ENCODE measurements at places on chromosomes 1 and 21.

DNA sequence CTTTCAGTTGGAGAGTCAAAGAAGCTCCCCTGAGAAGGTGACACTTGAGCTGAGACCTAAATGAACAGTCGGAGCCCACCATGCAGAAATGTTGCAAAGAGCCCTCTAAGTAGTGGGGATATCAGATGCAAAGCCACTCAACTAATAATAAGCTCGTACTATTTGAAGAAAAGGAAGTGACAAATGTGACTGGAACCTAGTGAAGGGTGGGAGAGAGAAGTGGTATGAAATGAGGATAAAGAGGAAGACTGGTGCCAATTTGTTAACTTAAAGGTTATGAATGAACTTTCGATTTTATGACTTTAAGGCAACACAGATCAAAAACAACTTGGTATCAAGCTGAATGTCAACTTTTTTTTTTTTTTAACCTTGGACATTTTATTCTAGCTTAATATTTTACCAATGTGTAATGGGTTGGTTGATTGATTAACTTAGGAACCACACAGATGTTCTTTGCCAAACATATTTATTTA lies 14.7 kb downstream of the LYPLAL1 start:
- peak; percentile 43 for DNase-seq

DNA sequence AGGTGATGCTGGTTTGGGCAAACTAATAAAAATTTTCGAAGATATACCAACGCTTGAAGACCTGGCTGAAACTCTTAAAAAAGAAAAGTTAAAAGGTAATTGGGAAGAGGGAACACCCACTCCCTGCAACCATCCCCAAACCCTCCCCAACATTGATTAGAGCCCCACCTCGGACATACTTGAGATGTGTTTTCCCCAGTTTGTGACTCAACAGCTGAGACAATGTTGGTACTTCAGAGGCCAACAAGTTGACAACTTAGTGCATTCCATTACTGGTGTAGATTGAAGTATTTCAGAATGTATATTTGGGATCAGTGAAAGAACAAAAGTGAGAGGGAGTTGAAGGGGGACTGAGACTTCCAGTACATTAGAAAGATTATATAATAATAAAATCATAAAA lies 5.1 kb downstream of the IFI16 start:
- DNase-seq: no peak

DNA sequence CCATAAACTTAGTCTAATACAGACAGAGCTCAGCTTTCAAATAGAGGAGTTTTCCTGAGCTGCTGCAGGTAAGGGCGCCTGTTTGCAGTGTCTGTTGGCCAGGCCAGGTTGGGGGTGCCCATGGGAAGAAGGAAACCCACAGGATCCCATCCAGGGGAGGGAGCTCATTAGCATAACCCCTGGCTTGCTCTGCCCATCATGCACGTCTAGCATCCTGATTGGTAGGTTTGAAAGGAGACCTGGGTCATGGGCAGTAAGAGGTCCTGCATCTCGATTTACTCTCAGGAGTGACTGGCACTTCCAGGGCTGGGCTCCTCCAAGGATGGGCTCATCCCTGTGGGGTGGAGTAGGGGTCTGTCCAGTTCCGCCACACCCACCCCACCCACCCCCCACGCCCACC lies 103.7 kb upstream of the CLDN14 start:
- DNase-seq: no peak

DNA sequence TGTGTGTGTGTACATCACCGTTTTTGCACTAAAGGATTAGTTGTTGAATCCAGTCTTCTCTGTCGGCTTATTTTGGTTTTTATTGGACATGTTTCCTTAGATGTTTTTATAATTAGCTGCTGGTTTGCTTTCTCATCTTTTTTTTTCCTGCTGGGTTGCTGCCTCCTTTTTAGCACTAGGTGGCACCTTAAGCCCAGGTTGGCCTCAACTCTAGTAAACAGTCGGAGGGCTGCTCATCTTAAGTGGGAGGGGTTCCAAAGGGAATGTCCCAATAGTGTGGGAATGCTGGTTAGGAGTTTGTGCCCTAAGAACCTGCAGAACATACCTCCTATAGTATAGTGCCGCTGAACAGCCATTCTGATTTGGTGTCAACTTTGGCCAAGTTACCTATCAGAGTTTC lies 570.1 kb upstream of the CXADR start:
- no peak for DNase-seq

DNA sequence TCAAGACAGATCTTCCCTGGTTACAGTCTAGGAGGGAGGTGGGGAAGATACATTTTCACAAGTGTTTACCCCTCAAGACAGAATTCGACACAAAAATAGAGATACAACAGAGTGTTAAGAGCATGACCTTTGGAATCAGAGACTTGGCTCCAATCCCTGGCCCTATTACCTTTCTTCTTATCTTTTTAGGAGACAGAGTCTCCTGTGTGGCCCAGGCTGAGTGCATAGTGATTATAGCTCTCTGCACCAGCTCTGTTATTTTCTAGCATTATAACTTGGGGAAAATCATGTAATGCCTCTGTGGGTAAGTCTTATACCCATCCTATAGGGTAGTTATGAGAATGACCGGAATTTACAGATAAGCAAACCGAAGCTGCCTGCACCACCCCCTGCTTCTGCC lies 9.8 kb downstream of the NIPAL3 start:
- DNase-seq: no peak

- no peak for DNase-seq
Observed at GRCh38 chr21:36576441-36576840, 96.5 kb upstream of the CLDN14 start.

DNA sequence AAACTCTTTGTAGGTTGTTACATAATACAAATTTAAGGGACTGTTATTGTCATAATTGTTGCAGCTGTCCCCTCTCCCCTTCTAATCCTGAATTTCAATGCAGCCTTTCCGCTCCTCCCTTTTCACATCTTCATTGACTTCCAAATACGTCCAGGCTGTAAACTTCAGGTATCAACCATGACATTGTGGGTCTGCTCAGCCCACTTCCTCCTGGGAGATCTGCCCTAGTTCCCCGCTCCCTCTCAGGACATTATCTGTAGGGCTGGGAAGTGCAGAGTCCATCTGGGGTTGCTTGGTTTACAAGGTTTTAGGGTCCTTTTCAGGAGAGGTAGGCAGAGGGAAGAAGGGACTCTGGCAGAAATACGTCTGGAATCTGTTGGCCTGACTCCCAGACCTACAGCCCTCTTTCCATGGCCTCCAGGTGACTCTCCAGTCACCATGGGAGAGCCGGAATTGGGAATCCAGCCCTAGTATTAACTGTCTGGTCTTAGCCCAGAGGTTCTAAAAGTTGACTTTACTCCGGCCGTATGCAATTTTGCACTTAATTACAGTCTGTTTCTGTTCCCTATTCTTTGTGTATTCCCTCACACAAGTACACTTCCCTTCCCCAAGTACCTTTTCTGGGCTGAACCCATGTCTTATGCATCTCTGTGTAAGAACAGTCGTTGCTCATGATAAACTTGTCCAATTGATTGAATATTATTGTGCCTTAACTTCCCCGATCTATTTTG lies 4.7 kb upstream of the DENND2D start:
- peak; percentile 39 for DNase-seq

- no peak for DNase-seq
Observed at GRCh38 chr21:44628707-44629391, 2.0 kb downstream of the KRTAP10-9 start.

DNA sequence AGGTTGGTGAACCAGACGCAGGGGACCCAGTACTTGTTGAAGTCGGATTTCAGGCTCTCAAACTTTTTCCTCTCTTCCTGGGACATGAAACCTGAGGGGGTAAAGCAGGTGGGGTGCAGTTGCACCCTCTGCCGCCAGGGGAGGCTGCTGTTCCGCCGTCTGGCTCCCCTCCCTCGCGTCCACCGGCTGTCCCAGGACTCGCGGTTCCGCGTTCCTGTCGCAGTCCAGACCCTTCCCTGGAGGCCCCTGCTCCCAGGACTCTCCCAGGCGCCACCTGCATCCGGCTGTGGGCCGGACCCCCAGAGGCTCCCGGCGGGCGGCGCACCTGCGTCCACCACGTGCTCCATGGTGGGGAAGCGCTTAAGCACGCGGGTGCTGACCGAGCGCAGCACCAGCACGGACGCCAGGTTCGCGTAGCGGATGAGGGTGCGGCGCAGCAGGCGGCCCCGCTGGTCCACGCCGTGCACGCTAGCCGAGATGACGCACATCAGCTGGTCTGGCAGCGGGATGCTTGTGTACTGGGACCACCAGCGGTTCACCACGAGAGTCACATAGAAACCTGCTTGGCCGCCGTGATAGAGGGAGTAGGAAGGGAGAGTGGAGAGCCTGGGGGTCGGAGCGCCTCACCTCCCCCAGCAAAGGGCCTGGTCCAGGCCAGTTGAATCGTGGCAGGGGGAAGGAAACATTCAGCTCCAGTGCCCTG lies 1.7 kb downstream of the BEST4 start:
- peak; percentile 84 for DNase-seq

DNA sequence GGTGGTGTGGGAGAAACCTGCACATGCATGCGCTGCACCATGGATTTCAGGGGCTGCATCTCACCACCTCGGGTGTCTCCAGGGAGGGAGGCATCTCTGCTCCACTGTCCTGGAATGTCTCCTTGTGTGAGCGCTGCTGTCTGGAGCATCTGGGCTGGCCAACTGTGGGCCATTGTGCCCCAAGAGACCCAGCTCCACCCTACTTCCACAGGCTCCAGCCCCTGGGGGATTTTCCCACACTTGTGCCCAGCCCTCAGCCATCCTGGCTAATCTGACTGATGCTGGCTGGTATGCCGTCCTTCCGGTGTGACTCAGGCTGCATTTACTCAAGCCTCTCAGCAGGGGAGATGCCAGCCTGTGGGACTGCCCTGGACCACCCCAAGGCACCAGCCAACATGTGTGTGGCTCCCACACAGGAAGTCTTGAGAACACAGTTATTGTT lies 62.0 kb downstream of the TRIM11 start:
- DNase-seq: peak; percentile 1

- DNase-seq: no peak
Observed at GRCh38 chr1:97820470-97821188, 100.2 kb downstream of the DPYD start.

DNA sequence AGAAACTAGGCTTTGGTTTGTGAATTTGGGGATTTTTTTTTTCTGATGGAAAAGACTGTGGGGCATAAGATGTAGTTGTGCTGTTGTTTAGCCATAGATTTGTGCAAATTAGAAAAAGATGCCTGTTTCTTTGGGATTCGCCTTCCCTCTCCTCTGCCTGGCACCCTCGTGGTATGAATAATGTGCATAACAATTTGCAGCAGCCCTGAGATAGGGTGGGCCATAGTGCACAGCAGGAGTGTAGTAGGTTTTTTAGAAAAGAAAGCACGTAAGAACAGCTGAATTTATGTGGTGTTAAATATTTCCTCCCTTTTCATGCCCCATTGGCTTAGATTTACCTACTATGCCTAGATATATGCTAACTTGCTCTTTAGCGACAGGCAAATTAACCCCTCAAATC lies 158.9 kb downstream of the PTGER3 start:
- no peak for DNase-seq

- DNase-seq: no peak
Observed at GRCh38 chr1:224058303-224058702, 55.6 kb upstream of the FBXO28 start.

DNA sequence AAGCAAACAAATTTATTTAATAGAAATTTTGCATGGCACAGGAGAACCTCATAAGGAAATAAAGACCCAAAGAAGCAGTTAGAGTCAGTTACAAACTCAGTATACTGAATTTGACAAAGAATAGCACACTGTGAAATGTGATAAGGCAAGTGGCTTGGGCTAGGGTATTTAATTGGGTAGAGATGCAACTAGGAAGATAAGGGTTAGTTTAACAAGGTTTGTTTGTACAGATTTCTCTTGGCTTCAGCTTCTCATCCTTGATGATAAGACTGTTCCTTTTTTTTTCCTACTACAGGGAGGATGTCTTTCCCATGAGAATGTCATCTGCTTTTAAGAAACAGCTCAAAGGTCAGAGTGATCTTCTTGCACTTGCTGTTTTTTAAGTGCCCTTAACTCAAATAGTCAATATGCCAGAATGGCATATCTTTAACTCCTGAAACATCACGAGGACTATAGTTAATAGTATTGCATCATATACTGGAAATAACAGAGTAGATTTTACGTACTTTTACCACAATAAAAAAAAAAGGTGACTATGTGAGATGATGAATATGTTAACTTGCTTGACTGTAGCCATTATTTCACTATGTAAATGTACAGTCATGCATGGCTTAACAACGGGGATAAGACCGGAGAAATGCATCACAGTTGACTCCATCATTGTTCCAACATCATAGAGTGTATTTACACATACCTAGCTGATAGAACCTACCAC lies 9.2 kb upstream of the TRAF3IP3 start:
- DNase-seq: no peak

DNA sequence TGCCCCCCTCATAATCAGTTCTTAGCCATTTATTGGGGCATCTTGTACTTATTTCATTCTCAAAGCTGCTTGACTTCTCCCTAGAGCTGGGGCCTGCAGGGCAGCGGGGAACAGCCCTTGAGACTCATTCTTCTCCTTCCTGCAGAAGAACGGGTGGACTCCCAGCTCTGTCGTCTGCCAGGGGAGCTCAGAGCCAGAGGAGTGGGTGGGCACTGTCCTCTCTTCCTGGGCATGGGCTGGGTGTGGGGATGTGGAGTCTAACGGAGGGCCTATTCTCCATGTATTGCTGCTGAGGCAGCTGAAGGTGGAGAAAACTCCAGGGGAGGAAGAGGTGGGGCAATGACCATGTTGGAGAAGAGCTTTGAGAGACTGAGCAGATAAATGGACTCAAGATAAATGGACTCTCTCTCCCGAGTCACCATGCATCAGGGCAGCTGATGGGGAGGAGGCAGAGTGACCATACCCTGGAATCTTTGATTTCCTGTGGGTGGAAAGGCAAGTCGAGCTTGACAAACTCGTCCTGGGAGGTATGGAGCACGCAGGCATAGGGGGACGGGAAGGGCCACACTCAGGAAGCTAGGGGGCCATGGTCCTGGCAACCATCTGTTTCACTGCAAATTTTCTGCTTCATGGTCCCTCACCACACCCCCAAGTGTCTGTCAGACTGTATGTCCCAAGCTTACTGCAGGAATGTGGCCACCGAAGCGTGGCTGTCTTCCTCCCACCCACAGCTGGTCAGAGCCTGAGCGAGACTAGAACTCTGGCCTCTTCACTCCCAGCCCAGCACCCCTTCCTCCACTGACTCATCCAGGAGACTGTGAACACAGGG lies 56.9 kb upstream of the ATP2B4 start:
- no peak for DNase-seq

DNA sequence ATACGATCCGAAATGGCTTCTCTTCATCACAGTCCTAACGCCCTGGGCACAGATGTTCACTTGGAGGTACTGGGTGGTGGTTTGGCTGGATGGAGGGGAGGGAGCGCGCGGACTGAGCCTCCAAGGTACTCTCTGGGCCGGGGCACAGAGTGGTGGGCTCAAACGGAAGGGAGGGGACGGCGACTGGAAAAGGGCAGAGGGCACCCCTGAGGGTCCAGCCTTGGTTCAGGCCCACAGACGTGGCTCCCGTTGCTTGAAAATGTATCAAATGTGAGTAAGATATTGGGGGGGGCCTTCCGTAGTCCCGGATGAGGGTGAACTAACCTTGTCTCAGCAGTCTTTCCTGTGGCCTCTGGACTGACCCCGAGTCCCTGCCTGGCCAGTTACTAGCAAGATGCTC lies 463 bp downstream of the IL12RB2 start:
- no peak for DNase-seq

GRCh38 chr1:219536038-219536437 lies 76.9 kb downstream of the ZC3H11B start:
- DNase-seq: no peak

Data from GM06990 (cell line).